WTC11 (cell line): ENCODE measurements at places on chromosomes 11 and 22.

GRCh38 chr11:76010051-76010450 lies 195.0 kb downstream of the UVRAG start:
- DNase-seq, result no peak

- no peak for DNase-seq
Observed at GRCh38 chr11:48047616-48048015, 67.3 kb downstream of the PTPRJ start.

GRCh38 chr11:41309716-41310115 lies 149.7 kb downstream of the LRRC4C start:
- DNase-seq, result peak; percentile 12

GRCh38 chr11:123852321-123852720 lies 33.1 kb downstream of the TMEM225 start:
- DNase-seq, result no peak

GRCh38 chr22:42717197-42717928 lies 3.3 kb downstream of the A4GALT start:
- DNase-seq, result peak; percentile 31

DNA sequence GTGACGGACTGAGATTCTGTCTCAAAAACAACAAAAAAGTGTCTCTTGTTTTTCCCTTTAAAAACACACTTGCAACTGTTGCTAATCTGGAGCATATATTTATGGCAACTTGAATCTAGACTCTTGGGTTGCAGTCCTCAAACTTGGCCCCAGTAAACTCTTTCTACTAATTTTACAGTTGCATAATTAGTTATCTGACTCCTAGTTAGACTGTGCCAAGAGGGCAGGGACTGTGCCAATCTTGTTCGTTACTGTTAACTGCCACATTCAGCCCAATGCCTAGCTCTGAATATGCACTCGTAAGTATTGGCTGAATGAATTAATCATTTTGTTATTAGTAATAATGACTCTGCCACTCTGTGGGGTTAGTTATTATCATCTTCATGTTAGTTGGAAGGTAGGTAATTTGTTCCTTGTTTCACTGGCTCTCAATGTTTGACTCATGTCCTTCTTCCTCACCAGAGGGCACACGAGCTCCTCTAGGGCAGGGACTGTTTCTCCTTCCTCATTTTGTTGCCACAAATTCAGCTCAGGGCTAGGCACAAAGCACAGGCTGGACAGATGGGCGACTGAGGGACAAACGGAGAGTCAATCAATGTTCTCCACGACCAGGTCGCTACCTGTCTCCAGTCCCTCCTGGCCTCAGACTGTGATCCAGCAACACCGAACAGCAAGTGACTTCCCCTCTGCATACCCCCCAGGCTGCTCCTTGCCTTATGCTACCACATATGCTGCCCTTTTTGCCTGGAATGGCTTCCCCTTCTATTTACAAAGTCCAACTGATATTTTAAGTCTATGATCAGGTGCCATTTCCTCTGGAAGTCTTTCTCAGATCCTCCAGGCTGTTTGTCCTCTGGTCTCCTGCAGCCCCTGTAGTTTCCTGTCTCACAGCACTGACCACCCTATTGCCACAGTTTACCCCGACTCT lies 9.0 kb downstream of the CLPB start:
- no peak for DNase-seq

- DNase-seq, result no peak
Observed at GRCh38 chr22:17699696-17700340, 61.3 kb downstream of the BCL2L13 start.

- no peak for DNase-seq
Observed at GRCh38 chr11:115084231-115084630, 405.9 kb downstream of the NXPE2 start.

- DNase-seq, result no peak
Observed at GRCh38 chr11:18264677-18265555, 1.1 kb upstream of the SAA1 start.
